ENCODE measurements at places on chromosomes 3 and 15. TPM values are rescaled to one million over a fixed set of nuclear protein-coding genes. Genes with fewer than 3 reads are reported as not detected.

ATP13A4 gene
- not detected for total RNA-seq

DNA sequence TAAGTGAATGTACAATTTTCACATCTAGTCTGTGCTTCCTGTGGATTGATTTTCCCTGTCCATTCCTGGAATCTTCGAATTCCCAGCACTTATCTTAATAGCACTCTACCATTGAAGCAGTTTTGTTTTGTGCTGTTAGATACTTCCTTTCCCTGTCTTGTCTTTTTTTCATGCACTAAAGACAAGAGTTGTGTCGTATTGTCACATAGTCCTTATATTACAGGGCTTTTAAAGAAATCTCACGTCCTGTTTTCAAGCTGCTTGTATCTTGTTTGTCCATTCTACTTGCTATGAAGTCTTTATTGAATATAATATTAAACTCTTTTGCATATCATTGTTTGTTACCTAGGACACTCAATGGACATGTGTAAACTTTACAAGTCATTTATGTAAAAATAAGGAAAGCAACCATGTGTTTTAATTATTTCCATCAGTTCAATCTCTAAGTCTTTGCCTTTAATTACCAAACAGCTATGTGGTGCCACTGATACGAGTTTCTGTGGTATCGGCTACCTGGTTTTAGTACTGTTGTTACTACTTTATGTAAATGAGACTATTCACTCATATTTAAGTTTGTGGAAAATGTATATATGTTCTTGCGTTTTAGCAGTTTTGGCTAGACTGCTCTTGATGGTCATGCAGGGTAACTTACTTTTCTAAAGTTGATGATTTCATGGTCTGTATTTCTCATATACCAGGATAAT lies 10.3 kb downstream of the PIK3CA start:
- no peak for DNase-seq

DNA sequence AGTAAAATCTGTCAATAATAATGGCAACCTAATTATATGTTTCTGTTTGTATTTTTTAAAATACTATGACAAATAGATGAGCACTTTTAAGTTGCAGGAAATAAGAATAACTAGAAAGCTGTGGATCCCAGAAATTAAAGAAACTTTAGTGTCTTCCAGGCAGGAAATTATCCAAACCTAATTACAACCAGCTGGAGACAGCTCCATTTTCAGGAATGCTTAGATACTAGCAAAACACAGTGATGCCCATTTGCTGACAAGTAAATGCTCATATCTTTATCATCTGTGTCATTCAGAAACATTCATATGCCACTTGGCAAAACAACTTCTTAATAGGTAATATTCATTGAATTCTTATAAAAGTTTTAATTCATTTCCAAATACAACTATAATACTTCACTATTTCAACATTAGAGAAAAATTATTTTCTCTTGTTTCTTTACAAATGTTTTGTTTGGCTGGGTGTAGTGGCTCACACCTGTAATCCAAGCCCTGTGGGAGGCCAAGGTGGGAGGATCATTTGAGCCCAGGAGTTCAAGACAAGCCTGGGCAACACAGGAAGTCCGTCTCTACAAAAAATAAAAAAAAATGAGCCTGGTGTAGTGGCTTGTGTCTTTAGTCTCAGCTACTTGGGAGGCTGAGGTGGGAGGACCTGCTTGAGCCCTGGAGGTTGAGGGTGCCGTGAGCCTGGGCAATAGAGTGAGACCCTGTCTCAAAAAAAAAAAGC lies 169.1 kb upstream of the TSPAN3 start:
- DNase-seq: no peak

DNA sequence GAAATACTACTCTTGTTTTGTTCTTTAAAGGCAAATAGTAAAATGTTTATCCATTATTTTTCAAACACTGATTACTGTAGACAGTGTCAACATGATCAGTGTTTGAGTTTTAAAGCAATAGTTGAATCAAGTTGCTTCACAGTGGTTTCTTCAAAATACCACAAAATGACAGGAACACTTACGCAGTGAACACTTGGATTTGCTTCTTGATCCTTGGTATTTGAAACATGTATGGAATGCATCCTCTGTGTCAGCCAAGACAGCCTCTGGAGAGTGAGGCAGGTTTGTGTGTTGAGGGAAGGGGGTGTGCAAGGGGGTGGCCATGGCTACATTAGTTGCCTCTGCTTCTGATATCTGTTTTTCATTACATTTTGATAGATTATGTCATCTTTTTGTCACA lies 413.0 kb downstream of the RBMS3 start:
- DNase-seq: no peak

All from Panc1 (cell line).